Pons (tissue), 1 donor: ENCODE measurements at places on chromosomes 2 and 18.

- DNase-seq: no peak
Observed at GRCh38 chr18:46395795-46396194, 261.2 kb downstream of the LOXHD1 start.

DNA sequence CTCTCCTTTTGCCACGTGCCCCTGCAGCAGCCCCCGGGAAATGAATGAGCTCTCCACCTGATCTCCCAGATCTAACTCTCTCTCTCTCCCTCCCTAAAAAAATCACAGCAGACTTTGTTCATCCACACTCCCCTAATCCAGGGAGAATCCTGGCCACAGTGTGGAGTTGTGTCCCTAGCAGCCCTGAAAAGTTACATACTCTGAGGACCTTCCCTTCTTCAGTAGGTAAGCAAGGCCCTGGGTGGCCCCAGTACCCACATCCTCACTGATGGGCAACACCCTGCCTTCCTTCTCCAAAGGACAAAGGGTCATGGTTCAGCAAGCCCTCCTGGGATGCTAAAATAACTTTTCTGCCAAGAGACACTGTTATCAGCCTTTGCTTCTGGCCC lies 76.9 kb upstream of the GLI2 start:
- DNase-seq: no peak

GRCh38 chr18:70322928-70323327 lies 34.1 kb downstream of the SOCS6 start:
- DNase-seq: peak; percentile 49

GRCh38 chr2:222355860-222356259 lies 57.1 kb upstream of the PAX3 start:
- peak; percentile 37 for DNase-seq

- DNase-seq: peak; percentile 78
Observed at GRCh38 chr2:78766459-78766858, 259.0 kb upstream of the REG3G start.

- DNase-seq: no peak
Observed at GRCh38 chr18:23765931-23766330, 76.7 kb downstream of the LAMA3 start.

GRCh38 chr18:67239826-67240225 lies 276.7 kb downstream of the DSEL start:
- DNase-seq: no peak

DNA sequence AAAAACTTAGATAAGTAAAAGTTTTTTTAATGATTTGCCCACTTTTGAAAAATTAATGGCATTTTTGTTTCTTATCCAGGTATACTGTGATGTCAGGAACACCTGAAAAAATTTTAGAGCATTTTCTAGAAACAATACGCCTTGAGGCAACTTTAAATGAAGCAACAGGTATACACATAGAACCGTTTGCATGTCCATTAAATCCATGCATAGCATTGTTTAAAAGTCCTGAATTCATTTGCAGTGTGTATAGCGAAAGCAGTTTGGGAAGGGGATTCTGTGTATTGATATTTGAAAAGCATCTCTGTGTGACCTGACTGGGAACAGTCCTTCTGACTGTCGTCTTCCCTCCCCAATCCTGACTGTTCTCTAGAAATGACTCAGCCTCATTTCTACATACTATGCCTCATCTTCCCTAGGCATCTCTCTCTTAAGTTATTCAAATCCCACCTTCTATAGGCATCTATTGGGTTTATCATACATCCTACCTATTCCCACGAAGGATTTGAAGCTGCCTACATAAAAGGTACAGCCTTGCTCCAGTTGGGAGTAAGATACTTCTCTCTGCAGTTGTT lies 79.2 kb upstream of the MAP3K20 start:
- no peak for DNase-seq

DNA sequence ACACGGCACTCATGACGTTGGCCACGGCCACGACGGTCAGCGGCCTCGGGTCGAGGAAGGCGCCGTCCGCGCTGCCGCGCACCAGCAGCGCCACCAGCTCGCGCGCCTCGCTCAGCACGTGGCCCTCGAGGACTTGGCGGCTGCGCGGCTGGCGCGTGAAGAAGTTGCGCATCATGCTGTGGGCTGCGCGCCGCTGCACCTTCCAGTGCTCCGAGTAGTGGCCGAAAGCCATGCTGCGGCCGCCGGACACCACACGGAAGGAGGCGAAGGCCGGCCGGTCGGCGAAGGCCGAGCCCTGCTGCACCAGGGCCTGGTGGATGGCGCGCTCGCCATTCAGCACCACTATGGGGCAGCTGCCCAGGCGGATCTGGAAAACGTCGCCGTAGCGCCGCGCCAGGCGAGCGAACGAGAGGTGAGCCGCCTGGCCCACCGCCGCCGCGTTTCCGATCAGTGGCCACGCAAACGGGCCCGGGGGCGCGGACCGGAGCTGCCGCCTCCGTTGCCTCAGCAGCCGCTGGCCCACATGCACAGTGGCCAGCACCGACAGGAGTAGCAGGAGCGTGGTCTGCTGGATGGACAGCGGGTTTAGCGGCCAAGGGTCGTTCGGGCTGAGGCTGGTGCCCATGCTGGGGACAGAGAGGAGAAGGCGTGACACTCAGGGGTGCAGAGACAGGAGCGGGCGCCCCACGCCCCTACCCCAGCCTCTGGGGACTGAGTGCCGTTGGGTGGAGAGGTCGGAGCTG lies 1.0 kb downstream of the CYP1B1 start:
- no peak for DNase-seq

GRCh38 chr2:159093497-159093896 lies 125.1 kb downstream of the TANC1 start:
- DNase-seq: no peak

DNA sequence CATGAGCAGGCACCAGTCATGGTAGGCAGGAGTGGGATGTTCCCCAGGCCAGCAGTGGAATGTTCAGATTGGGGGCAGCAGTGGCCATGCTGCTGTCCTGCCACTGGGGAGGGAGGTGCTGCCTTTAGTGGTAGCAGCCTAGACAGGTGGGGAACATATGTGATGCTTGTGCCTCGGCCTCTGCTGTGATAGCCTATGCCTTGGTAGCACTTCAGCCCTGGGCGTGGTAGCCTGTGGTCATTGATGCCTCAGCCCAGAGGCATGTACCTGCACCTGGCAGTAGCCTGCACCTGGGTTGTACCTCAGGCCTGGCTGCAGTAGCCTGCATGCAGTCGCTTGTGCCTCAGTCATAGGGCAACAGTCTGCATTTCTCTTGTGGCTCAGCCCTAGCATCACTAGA lies 7.1 kb downstream of the RFTN2 start:
- no peak for DNase-seq

GRCh38 chr2:12289120-12289802 lies 427.5 kb upstream of the TRIB2 start:
- DNase-seq: no peak

- DNase-seq: no peak
Observed at GRCh38 chr2:28951910-28952835, 28.9 kb upstream of the TOGARAM2 start.

- no peak for DNase-seq
Observed at GRCh38 chr2:137493261-137493660, 471.0 kb upstream of the HNMT start.

GRCh38 chr2:136375017-136375901 lies 257.3 kb upstream of the CXCR4 start:
- no peak for DNase-seq

DNA sequence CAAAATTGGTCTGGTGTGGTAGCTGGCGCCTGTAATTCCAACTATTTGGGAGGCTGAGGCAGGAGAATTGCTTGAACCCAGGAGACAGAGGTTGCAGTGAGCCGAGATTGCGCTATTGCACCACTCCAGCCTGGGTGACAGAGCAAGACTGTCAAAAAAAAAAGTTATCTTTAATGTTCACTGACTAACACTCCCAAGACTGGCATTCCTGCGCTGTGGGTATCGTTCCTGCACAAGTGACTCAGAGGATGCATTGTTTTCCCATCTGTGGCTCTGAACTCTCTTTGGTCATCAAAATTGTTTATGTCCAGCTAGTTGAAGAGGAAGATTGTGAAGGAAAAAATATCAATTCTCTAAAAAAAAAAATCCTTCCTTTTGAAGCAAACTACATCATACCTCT lies 539.0 kb downstream of the SOX11 start:
- DNase-seq: no peak

DNA sequence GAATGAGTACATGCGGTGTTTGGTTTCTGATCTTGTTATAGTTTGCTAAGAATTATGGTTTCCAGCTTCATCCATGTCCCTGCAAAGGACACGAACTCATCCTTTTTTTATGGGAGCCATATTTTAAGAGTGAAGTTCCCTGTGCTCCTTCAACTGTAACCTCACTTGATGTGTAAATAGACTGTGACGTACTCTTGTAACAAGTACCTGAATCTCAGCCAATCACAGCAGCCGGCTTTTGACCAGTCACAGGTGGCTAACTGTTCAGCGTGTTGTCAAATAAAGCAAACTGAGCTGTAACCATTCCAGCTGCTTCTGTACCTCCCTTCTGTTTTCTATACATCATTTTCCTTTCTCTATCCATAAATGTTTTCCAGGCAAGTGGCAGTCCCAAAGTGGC lies 774.3 kb upstream of the HS6ST1 start:
- DNase-seq: no peak

DNA sequence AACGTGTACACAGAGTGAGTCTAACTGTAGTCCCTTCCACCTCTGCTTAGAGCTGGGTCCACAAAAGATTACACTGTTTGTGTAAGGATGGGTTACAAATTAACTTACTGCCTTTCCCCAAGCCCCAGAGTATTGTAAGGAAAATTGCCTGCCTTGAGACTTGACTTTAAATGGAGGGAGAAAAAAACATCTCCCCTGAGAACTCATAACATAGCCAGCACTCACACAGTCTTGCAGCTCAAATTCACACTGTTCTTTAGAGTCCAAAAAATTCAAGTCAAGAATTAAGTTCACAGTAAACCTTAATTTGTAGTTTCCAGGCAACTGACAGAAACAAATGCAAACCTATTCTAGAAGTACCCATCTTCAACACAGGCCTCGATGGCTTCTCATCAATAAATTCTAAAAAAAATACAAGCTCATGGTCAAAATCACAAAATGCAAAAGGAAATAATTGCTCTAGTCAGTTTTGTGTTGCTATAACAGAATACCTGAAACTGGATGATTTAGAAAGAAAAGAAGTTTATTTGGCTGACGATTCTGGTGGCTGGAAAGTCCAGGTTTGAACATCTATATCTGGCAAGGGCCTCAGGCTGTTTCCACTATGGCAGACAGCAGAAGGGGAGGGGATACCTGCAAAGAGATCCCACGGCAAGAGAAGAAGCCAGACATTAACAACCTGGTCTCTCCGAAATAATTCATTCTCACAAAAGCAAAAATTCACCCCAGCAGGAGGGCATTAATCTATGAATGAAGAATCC lies 34.6 kb upstream of the TMEM17 start:
- no peak for DNase-seq

GRCh38 chr2:15935675-15936074 lies 4.7 kb upstream of the MYCN start:
- no peak for DNase-seq

GRCh38 chr2:111005821-111006220 lies 114.9 kb upstream of the BCL2L11 start:
- DNase-seq: no peak

DNA sequence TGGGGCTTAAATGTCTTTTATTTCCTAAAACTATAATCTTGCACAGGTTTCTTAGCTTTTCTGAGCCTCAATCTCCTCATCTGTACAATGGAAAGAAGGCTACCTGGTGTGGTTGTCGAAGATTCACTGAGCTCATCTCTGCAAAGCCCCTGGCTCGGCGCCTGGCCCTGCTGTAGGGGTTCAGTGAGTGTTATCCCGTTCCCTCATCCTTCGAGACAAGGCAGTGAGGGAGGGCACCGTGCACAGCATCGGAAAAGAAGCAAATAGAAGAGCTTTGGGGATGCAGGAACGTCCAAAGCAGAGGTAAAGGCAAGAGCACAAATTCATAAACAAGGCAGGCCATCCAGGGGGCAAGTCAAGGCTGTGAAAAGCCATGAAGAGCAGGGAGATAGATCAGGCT lies 41.2 kb upstream of the ATG16L1 start:
- no peak for DNase-seq

DNA sequence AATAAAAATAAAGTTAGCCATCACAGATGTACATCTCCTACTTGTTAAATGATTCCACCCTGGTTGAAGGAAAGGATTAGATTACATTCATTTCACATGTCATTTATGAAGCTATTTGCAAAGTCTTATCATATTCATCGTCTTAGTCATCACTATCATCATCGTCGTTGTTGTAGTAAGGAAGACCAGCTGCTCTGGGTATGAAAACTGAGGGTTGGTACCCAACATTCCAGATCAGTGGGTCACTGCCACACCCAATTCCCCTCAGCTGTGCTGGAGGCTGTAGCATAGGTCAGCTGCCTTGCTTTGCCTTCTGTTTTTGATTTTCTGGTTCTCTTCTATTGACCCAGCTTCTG lies 20.9 kb upstream of the CCBE1 start:
- DNase-seq: no peak

DNA sequence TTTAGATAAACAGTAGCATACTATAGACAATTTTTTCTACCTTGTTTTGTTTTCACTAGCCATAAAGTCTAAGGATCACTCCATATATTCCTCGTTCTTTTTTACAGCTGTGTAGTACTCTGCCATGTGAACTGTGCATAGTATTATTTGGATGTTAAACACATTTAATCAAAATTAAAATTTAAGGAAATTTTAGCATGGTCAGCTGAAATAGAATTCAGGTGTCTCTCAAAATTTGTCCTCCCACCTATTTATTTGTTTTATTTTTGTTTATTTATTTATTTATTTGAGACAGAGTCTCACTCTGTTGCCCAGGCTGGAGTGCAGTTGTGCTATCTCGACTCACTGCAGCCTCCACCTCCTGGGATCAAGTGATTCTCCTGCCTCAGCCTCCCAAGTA lies 46.4 kb upstream of the AAK1 start:
- DNase-seq: no peak

GRCh38 chr2:129004485-129004884 lies 685.8 kb upstream of the HS6ST1 start:
- no peak for DNase-seq

DNA sequence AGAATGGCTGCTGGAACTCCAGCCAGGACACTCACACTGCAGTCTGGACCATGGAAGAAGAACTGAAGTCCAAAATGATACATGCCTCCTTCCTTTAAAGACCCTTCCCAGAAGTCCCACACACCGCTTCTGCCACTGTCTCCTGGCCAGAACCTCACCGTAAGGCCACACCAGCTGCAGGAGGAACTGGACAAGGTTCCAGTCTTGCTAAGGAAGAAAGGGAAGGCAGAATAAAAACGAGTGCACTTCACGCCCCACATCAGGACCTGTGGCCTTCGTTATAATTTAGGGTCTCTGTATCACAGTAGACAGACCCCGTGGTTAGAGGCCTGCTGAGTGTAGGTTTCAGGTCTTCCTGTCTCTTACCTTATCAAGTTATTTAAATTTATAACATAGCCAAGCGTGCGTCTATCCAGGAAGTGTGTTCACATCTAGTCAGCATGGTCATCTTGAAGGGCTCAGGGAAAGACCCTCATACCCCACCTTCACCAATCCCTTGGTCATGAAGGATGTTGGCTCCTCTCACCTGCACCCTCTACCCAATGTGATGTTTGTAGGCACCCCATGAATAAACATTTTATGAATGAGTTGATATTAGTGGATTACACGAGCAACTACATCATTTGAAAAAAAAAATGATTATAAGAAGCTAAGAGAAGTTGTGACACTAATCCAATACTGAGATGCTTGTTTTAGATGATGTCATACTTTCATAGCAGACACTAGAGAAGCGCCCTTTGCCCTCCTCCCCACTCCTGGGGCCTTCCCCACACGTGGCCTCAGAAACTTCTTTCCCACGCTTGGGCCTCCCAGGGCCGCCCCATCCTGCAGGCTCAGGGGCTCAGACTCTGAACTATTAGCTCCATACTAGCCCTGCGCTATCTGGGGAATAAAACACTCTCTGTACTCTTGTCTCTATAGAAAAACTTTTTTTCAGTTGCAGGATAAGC lies 157.6 kb downstream of the FAM210A start:
- no peak for DNase-seq

GRCh38 chr2:20175267-20175666 lies 49.7 kb downstream of the SDC1 start:
- no peak for DNase-seq
